ENCODE measurements at places on chromosomes 2 and 18.

GRCh38 chr2:119469661-119470297, 38.1 kb downstream of the TMEM37 start:
- no peaks in the 10 kb centered on the region for H3K4me1 ChIP-seq
- H3K27ac ChIP-seq: no peak overlapping the region
- peak; percentile 18 for DNase-seq
- H3K36me3 ChIP-seq: no peaks in the 10 kb centered on the region
- no peak overlapping the region for H3K4me3 ChIP-seq

DNA sequence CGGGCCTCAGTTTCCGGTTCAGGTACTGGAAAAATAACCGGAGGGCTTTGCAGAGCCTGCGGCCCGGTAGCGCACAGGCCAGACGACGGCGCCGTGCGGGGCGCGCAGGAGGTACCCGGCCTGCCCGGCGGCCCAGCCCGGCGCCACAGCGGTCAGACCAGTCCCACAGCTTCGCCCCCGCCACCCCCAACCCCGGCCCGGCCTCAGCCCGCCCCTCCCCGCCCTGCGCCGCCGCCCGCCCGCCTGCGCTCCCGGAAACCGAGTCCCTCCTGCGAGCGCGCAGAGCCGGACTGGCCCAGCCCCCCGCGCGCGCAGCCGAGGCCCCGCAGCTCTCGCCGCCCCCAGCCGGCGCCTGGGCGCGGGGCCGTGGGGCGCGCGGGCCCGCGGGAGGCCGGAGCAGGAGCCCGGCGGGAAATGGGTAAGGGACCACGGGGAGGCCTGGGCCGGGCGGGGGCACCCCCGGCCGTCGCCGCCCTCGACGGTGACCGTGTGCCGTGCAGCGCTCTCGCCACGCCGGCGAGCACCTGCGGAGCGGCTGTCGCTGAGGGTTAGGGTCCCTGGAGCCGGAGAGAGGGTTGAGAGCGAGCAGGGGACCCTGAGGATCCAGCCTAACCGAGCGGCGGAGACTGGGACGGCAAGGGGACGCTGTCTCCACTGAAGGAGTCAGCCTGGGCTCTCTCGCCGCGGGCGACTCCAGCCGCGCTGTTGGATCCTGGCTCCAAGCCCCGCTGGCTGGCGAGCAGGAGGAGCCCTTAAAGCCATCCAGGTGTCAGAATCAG, 16.5 kb upstream of the PSD4 start:
- H3K27ac ChIP-seq: no peak overlapping the region
- H3K36me3 ChIP-seq: no peaks in the 10 kb centered on the region
- H3K4me1 ChIP-seq: peaks cover 9% of the 10 kb centered on the region
- DNase-seq: peak; percentile 80
- peak overlapping the region; percentile 52 for H3K4me3 ChIP-seq

- no peaks in the 10 kb centered on the region for H3K27me3 ChIP-seq
- no peak overlapping the region for H3K4me3 ChIP-seq
- H3K27ac ChIP-seq: no peak overlapping the region
- no peak for DNase-seq
- no peaks in the 10 kb centered on the region for H3K36me3 ChIP-seq
- no peaks in the 10 kb centered on the region for H3K4me1 ChIP-seq
Observed at GRCh38 chr2:5235701-5236100, 456.5 kb upstream of the SOX11 start.

GRCh38 chr18:25735459-25735858, 355.0 kb downstream of the SS18 start:
- H3K27ac ChIP-seq: no peak overlapping the region
- no peak overlapping the region for H3K4me3 ChIP-seq
- no peak for DNase-seq
- H3K27me3 ChIP-seq: no peaks in the 10 kb centered on the region

DNA sequence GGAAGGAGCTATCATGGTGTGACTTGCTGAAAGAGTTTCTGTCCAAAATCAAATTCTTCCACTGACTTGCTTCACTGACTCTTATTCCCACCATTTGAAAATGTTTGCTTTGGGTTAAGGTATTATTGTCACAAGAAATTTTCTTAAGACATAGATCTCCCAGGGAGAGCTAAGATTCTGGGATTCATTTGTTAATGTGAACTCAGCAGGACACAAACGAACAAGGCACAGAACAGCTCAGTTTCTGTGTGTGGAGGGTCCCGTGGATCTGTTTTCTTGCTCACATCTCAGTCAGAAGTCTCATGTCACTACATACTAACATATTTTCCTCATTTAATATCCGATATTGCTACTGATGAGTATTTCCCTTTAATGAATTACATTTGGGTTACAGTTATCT, 8.2 kb upstream of the HNRNPA3 start:
- no peaks in the 10 kb centered on the region for H3K27me3 ChIP-seq
- no peak overlapping the region for H3K4me3 ChIP-seq
- H3K36me3 ChIP-seq: no peaks in the 10 kb centered on the region
- H3K27ac ChIP-seq: no peak overlapping the region

- H3K36me3 ChIP-seq: no peaks in the 10 kb centered on the region
- peaks cover 6% of the 10 kb centered on the region for H3K4me1 ChIP-seq
- H3K4me3 ChIP-seq: no peak overlapping the region
- DNase-seq: no peak
Observed at GRCh38 chr18:12302391-12303147, 5.5 kb upstream of the TUBB6 start.

DNA sequence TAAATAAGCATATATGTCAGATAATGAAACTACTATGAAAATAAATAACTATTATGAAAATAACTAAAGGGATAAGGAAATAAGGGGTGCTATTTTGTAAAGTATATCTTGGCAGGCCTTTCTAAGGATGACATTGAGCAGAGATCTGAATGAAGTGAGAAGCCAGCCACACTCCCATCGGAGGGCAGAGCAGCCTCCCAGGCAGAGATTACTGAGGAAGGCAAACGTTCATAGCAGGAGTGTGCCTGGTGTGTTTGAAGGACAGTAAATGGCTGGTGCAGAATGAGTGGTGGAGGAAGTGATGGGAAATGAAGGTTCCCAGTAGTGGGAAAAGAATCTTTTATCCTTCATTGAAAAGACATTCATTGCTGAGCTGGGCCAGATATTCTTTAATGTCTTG, 62.5 kb downstream of the SPHKAP start:
- no peaks in the 10 kb centered on the region for H3K27me3 ChIP-seq
- DNase-seq: no peak
- H3K27ac ChIP-seq: no peak overlapping the region
- H3K36me3 ChIP-seq: no peaks in the 10 kb centered on the region
- H3K4me3 ChIP-seq: no peak overlapping the region
